ENCODE measurements at places on chromosomes 2 and 18. TPM values are rescaled to one million over a fixed set of nuclear protein-coding genes. Genes with fewer than 3 reads are reported as not detected.

- no peak for DNase-seq
Measured at GRCh38 chr2:136104977-136105376, 13.0 kb downstream of the CXCR4 start.

SMYD5 gene
- 57.7 TPM for total RNA-seq

ZNF514 gene
- total RNA-seq = 14.7 TPM

GAD1 gene
- total RNA-seq = 4.4 TPM

DNA sequence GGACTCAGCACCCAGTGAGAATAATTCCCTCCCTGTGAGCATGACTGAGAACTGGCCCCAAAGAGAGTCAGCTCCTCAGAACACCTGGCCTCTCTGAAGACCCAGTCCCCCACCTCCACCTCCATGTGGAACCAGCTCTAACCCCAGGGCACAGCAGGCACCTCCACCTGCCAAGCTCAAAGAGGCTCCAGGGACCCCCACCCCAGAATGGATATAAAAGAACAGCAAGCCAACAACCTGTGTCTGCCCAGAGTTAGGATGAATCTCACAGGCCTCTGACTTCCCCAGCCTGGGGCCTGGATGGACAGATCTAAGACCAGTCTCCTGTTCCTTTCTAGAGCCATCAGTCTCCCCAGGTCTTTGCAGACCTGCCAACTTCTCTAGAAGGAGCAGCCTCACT, 498.5 kb downstream of the EIPR1 start:
- no peak for DNase-seq

GRCh38 chr2:56801214-56801613, 617.4 kb downstream of the CCDC85A start:
- DNase-seq = no peak

GRCh38 chr2:175251425-175252041, 70.0 kb upstream of the ATP5MC3 start:
- DNase-seq = peak; percentile 13

IL36G gene
- total RNA-seq = not detected

Measured in Caki2 (cell line).